NCI-H226 (cell line): ENCODE measurements at places on chromosomes 2 and 18.

- no peak for DNase-seq
These were observed 433.7 kb upstream of the TNP1 start for GRCh38 chr2:217293607-217294006.

- DNase-seq = no peak
These were observed 539.5 kb downstream of the NYAP2 start for GRCh38 chr2:225938991-225939390.

- DNase-seq = no peak
These were observed 493.4 kb upstream of the FSIP2 start for GRCh38 chr2:185245216-185245615.

- DNase-seq = no peak
These were observed 638.0 kb downstream of the CNTNAP5 start for GRCh38 chr2:124662946-124663644.

- no peak for DNase-seq
These were observed 30.3 kb upstream of the GPC1 start for GRCh38 chr2:240405133-240405532.
